Peyer's patch (tissue), 4 donors: ENCODE measurements at places on chromosomes 1 and 21. TPM values are rescaled to one million over a fixed set of nuclear protein-coding genes. Genes with fewer than 3 reads are reported as not detected.

HRNR gene
- not detected for total RNA-seq

LRRC8B gene
- total RNA-seq, result 12.1 TPM

VHLL gene
- total RNA-seq, result not detected

VASH2 gene
- 1.1 TPM for total RNA-seq

DNA sequence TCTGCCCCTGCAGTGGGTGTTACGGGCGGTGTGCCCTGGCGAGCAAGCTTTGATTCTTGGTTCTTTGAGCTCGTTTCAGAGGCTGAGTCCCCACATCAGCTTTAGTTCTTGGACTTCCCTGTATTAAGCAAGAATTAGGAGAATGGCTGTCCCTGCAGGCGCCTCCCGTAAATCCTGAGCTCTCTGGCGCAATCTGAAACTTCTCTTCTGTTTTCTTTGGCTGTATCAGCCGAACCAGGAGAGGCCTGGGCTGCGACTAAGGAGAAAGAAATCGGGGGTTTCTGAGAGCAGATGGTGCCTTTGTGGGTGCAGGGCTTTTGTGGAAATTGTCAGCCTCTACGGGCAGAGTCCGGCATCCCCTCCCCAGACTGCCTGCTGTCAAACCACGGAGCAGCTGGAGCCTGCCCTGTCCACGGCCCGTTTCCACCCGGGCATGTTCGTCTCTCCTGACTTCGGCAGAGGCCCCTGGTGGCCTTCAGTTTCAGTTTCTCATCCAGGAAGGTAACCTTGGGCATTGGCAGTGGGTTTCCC, 17.9 kb downstream of the CSTB start:
- H3K36me3 ChIP-seq, result no peaks in the 10 kb centered on the region
- peak overlapping the region; percentile 19 for H3K4me3 ChIP-seq
- DNase-seq, result no peak
- peak overlapping the region; percentile 70 for H3K27ac ChIP-seq
- H3K27me3 ChIP-seq, result no peaks in the 10 kb centered on the region
- no peaks in the 10 kb centered on the region for H3K4me1 ChIP-seq

GRCh38 chr1:75616436-75617433, 5.8 kb upstream of the SLC44A5 start:
- no peak overlapping the region for H3K27ac ChIP-seq
- H3K27me3 ChIP-seq, result no peaks in the 10 kb centered on the region
- peak overlapping the region; percentile 47 for H3K4me3 ChIP-seq
- peak; percentile 46 for DNase-seq
- H3K4me1 ChIP-seq, result peaks cover 11% of the 10 kb centered on the region

DNA sequence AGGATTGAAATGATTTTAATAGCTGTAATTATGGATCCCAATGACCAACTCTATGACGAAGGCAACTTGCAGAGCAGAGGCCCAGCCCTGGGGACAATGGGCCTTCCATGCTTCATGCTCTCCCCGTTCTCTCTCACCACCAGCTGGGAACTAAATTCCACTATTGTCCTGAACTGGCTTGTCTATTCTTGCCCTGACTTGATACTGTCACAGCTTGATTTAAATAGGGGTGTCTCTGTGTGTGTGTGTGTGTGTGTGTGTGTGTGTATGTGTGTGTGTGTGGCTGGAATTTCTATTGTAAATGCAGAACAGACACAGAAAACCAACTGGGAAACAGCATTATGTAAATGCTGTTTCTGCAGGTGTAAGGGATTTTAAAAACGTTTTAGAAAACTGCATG, 57.0 kb downstream of the SLC22A15 start:
- no peaks in the 10 kb centered on the region for H3K27me3 ChIP-seq
- DNase-seq, result no peak
- no peaks in the 10 kb centered on the region for H3K4me1 ChIP-seq
- no peak overlapping the region for H3K4me3 ChIP-seq

DNA sequence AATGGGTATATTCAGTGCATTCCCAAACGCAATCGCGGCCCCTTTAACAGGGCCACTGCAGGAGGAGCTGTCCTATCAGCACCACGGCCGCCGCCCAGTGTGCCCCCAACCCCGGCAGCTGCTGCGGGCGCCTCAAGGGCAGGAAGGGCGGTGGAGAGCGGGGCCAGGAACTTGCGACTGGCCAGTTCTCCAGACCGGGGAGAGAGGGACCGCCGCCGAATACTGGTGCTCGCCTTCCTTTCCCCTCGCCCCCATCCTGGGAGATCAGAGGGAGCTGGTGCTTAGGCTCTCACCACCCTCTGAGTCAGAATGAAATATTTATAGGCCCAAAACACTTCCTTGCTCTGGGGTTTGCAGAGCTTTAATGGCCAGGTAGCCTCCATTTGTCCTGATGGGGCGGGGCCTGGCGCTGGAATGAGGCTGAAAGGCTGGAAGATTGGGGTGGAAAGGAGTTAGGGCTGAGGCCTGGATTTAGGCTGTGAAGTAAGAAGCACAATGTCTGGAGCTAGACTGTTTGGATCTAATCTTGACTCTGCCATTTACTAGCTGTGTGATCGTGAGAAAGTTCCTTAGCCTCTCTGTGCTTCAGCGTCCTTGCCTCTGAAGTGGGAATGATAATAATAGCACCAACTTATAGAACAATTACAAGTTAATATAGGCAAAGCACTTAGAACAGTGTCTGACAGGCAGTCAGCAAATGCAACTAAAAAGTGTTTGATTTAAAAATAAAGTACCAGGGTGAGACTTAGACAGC, 75.5 kb downstream of the NAV1 start:
- no peak overlapping the region for H3K27ac ChIP-seq
- H3K36me3 ChIP-seq, result no peaks in the 10 kb centered on the region
- no peaks in the 10 kb centered on the region for H3K27me3 ChIP-seq
- no peak overlapping the region for H3K4me3 ChIP-seq
- no peak for DNase-seq
- no peaks in the 10 kb centered on the region for H3K4me1 ChIP-seq

DNA sequence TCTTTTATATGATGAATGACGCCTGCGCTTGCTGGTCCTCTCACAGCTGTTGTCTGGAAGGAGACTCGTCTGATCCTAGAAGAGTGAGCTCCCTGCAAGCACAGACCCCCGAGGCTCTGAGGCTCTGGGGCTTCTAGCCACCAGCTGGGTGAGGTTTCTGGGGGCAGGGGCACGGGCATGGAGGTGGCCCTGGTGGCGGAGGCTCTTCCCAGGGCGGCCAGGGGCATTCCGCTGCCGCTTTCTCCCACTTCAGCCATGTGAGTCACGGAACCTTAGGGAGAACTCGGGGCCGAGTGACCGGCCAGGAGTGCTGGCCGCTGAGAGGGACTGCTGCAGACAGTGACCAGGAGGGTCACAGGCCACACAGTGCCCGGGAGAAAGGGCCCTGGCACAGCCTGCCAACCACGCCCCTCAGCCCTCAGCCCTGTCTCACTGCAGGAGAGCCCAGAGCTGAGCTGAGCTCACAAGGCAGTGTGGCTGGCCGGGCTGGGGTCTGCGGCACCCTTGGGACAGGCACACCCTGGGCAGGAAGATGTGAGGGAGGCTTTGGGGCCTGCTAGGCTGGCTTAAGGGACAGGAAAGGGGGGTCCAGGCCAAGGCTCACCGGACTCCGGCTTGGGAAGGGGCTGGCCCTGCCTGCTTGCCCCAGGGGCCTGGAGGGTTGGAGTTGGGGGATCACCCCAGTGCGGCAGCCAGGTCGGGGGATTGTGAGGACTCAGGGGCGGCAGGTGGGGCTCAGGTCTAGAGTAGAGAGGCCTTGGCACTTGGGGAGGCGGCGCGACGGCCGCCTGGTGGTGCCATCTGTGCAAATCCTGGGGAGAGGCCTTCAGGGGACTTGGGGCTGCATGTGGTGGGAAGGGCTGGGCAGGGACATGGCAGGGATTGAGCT, 35.7 kb downstream of the MORN1 start:
- no peak overlapping the region for H3K27ac ChIP-seq
- no peaks in the 10 kb centered on the region for H3K4me1 ChIP-seq
- no peaks in the 10 kb centered on the region for H3K36me3 ChIP-seq
- DNase-seq, result no peak
- H3K4me3 ChIP-seq, result no peak overlapping the region
- H3K27me3 ChIP-seq, result no peaks in the 10 kb centered on the region
